ENCODE measurements at places on chromosomes 11 and 22. TPM values are rescaled to one million over a fixed set of nuclear protein-coding genes. Genes with fewer than 3 reads are reported as not detected.

The SHANK2 gene
- total RNA-seq, result not detected

The HSCB gene
- total RNA-seq, result 4.9 TPM

The MCHR1 gene
- total RNA-seq, result not detected

The MS4A15 gene
- total RNA-seq, result not detected

The NPAS4 gene
- not detected for total RNA-seq

The ACRV1 gene
- not detected for total RNA-seq

The CSF2RB gene
- total RNA-seq, result 27.0 TPM

The OR51E2 gene
- total RNA-seq, result not detected

The ZP1 gene
- not detected for total RNA-seq

The VSIG10L2 gene
- not detected for total RNA-seq

The PGA5 gene
- not detected for total RNA-seq

The SGSM1 gene
- 2.9 TPM for total RNA-seq

The CD3D gene
- 476 TPM for total RNA-seq

The ADORA2A gene
- 31.2 TPM for total RNA-seq

The SMTNL1 gene
- total RNA-seq, result not detected

The SLCO2B1 gene
- not detected for total RNA-seq

The MOV10L1 gene
- not detected for total RNA-seq

The BARX2 gene
- total RNA-seq, result not detected

The CEND1 gene
- total RNA-seq, result not detected

The OR8K5 gene
- total RNA-seq, result not detected

The LRRC32 gene
- 71.4 TPM for total RNA-seq

The DNAJC4 gene
- total RNA-seq, result 41.9 TPM

The HSPB2 gene
- not detected for total RNA-seq

The SLC6A5 gene
- total RNA-seq, result not detected

The SAMM50 gene
- total RNA-seq, result 25.1 TPM

The ADAMTS8 gene
- not detected for total RNA-seq

The PHOX2A gene
- not detected for total RNA-seq

The CRYBB2 gene
- not detected for total RNA-seq

The PPFIBP2 gene
- total RNA-seq, result 10.6 TPM

The RAG2 gene
- not detected for total RNA-seq

The OR4B1 gene
- total RNA-seq, result not detected

The RBM7 gene
- total RNA-seq, result 57.2 TPM

The GGT5 gene
- total RNA-seq, result not detected

The BCO2 gene
- 0.81 TPM for total RNA-seq

The PAK1 gene
- total RNA-seq, result 15.3 TPM

The OR8G5 gene
- not detected for total RNA-seq

The LPXN gene
- total RNA-seq, result 101 TPM

The KREMEN1 gene
- total RNA-seq, result 0.10 TPM

The HBD gene
- not detected for total RNA-seq

The BRSK2 gene
- 0.42 TPM for total RNA-seq

The SMCO4 gene
- total RNA-seq, result 6.5 TPM

The VWA5A gene
- 6.9 TPM for total RNA-seq
